Stimulated activated CD4-positive, alpha-beta T cell treated with anti-CD3 and anti-CD28 coated beads, Interleukin-2, amount 100 ng/mL, for 24 hours (primary cell): ENCODE measurements at places on chromosomes 1 and 21.

DNA sequence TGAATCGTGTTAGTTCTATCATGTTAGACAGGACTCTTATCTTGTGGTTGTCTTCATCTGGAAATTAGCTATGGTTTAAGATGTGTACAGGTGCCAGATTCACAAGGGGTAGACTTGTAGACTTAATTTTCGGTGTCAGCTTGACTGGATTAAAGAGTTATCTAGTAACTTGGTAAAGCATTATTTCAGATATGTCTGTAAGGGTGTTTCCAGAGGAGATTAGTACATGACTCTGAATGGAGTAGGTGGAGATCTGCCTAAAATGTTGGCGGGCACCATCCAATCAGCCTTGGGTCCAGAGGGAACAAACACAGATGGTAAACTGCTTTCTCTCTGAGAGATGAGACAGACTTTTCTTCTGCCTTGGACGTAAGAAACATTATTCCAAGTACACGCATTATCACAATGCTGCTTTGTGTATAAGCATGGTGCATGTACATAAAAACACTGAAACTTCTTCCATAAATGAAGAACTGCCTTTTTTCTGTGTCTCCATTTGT lies 434.6 kb downstream of the SMYD3 start:
- DNase-seq, result no peak

GRCh38 chr1:20665726-20666125 lies 4.6 kb upstream of the DDOST start:
- no peak for DNase-seq

GRCh38 chr1:158053276-158053675 lies 59.8 kb downstream of the KIRREL1 start:
- no peak for DNase-seq

DNA sequence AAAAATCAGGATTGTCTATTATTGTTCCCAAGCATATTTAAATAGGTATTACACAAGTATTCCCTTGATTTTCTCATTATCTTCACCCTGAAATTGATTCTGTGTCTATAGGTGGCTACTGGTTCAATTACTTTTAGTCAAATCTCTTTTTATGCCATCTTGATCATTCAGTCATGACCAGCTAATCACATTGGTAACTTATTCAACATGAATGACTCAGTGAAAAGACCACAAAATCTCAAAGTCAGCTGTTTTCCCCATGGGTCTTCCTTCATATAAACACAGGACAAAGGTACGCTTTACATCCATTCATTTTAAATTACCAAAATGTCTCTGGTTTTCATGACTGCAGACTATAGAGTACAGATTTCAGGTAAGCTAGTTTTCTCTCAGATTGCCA lies 23.7 kb upstream of the NRIP1 start:
- no peak for DNase-seq

DNA sequence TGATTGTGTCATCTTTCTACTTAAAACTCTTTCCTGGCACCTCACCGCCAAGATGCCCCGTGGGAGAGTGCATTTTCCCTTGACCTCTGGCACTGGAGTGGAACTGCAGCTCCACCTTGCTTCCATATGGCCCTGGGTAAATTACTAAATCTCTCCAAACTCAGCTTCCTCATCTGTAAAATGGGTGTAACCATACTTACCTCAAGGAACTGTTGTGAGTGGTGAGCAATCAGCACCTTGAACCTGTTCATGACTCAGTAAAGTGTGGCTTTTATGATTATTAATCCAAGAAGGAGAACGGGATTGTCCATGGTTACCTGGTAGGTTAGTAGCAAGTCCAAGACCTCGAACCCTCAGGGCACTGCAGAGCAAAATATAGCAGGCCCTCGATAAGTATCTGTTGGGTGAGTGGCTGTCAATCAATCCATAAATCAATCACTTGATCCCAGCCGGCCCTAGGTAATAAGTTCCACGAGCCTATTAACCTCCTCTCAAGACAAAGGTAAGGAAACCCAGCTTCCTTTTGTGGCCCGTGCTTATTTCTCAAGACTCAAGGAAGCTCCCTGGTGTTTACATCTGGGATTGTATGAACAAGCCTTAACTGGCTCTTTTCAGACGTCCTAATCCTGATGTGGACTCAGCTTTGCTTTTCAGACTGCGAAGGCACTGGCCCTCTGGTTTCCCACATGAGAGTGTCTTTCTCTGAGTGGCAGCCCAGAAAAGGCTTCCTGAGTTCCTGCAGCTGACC lies 114.0 kb upstream of the GJB5 start:
- DNase-seq, result no peak

GRCh38 chr1:169318536-169319244 lies 48.9 kb downstream of the NME7 start:
- no peak for DNase-seq

- DNase-seq, result no peak
These were observed 319.5 kb upstream of the USP24 start for GRCh38 chr1:55534565-55535121.

DNA sequence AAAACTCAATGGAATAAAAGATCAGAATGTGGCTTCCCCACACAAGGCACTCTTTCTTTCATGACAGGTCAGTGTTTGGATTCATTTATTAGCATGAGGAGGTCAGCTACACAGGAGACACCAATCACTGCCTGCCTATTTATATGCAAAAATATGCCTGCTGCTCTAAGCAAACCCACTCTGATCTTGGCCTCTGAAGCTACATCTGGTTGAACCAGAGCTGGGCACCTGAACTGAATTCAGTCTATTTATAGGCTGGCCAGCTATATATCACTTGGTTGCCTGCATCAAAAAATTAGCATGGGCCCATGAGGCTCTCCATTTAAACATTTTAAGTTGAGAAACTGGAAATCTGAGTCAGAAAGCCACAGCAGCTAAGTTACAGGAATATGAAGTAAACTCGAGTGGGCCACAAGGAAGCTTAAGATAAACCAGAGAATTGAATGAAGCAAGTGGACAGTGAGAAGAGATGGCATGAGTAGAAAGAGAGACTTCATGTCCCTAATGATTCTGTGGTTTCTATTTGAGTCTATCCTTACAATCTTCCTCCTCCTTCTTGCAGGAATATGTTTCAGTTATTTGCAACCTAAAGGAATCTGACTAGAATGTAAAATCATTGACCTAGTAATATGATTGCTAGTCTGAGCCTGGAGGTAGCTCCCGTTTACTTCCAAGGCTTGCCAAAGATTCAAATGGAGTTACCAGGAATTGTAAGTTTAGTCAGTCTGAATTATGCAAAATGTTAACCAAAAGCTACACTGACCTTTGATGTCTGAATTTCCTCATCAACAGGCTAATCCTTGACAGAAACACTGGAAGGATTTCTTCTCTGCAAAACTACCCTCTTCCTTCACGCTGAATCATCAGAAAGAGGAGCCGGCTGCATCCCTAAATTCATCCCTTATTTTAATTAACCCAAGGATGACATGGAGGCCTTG lies 17.7 kb downstream of the DDAH1 start:
- DNase-seq, result no peak

- no peak for DNase-seq
These were observed 13.5 kb upstream of the ADAMTSL4 start for GRCh38 chr1:150535511-150536287.

DNA sequence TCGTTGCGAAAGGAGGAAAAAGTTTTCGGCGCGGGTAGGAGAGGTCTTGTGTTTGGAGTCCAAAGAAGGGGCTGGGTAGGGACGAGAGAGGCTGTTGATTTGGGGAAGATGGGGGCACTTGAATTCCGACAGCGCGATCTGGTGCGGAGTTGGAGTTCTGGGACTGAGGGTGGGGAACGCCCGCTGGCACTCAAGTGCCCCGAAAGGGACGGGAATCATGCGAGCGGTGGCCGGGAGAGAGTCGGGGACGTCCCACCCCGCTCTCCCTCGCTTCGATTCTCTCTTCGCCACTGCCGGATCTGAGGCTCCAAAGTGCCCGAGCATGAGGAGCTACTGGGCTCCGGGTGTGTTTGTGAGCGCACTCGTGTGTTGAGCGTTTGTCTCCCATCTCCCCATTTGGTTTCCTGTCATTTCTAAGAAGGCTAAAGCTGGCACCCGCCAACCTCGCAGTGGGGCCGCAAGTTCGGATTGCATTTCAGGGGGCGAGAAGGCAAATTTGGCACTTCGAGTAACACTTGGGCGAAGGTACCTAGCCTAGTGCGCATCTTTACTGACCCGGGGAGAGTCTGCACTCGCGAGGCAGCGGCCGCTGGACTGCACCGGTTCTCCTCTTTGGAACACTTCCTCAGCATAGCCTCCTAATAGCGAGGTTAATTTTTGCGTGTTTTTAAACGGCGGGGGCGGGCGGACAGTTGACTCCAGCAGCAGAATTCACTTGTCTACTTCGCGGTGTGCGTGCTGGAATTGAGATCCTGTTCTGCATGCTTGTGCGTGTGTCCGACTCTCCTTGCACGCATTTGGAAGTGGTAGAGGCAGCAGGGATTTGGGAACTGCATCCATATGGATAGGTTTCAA lies 1.2 kb downstream of the CHRM3 start:
- no peak for DNase-seq

GRCh38 chr1:5485968-5486696 lies 506.1 kb downstream of the NPHP4 start:
- DNase-seq, result no peak

DNA sequence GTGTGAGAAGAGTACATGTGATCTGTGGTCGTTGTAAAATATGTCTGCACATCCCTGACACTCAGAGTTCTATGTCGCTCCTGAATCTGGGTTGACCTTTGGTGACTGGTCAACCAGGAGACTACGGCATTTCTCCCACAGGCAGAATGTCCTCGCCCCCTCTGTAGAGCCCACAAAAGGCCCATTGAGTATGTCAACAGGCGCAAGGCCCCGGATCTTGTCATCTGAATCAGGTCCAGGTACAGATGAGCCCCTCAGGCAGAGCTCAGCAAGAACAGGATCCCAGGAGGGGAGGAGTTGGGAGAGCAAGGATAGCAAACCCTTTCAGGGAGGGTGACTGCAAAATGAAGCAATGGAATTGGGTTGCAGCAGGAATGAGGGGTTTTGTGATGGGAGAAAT lies 126.5 kb downstream of the MATN1 start:
- peak; percentile 3 for DNase-seq

DNA sequence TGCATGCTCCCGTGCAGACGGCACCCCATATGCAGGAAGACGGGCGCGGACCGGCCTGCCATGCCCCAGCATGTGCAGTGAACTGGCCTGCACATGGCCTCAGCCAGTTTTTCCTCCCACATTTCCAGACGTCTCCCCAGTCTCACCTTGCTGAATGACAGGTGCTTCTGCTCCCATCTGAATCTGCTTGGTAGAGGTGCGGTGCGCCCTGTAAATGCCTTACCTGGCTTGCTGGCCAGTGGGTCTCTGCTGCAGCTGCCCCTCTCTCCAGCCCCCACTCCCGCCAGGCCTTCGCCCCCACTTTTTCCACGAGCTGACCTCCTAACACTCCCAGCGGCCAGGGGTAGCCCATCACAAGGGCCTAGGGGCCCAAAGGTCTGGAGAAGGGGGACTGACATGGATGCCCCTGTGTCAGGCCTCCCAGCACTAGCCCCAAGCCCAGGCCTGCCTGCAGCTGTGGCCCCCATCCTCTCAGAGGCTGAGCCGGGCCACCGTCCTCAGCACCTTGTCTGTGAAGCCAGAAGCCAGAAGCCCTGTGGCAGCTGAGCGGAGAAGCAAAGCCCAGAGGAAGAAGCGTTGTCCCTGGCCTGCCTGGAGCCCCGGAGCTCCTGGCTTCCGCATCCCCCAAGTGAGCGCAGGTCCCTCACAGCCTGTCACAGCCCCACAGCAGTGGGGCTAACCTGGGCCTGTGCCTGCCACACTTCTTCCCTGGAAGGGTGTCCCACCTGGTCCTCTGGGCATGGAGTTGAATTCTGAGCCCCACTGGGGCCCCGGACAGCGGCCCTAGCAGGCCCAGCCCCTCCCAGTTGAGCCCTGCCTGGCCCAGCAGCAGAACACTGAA lies 3.7 kb upstream of the SLC19A1 start:
- no peak for DNase-seq

DNA sequence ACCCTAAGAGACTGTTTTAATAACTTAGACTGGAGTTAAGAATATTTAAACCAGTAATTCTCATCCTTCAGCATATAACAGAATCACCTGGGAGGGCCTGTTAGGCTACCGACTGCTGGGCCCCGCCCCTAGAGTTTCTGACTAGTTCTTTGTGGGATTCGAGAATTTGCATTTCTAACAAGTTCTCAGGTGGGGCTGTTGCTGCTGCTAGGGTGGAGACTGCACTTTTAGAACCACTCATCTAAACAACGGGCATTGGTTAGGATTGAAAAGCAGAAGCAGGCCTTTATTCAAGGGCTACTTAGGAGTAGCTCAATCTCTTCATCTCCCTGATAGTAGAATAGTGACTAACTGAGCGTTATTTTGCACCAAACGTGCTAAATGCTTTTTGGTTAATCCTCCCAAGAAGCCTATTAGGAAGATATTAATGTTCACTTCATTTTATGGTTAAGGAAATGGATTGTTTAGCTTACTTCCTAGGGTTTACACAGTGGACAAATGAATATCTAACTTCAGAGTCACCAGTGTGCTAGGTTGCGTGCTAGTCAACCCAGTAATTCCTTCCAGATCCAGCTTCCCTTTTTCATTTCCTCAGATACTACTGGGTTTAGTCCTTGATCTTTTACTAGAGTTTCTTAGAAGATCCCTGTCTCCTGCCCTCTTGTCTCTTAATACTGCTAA lies 31.1 kb upstream of the UAP1 start:
- no peak for DNase-seq

- DNase-seq, result no peak
These were observed 182.8 kb downstream of the PLPP3 start for GRCh38 chr1:56396581-56396980.
